ENCODE measurements at places on chromosomes 2 and 18.

DNA sequence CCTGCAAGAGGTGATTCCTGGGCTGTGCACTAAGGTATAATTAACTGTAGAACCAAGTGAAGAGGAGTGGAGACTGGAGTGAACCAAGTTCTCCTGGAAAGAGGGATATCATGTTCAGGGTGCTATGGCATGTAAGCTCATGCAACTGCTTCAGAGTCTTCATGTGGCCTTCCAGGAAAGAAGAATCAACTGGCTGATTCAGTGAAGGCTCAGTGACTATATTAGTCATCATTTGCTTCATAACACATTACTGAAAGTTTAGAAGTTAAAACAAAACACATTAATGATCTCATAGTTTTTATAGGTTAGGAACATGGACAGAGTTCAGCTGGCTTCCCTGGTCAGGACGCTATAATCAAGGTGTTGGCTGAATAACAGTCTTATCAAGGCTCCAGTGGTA is 1200.8 kb upstream of the GYPC start:
- no peak for DNase-seq

DNA sequence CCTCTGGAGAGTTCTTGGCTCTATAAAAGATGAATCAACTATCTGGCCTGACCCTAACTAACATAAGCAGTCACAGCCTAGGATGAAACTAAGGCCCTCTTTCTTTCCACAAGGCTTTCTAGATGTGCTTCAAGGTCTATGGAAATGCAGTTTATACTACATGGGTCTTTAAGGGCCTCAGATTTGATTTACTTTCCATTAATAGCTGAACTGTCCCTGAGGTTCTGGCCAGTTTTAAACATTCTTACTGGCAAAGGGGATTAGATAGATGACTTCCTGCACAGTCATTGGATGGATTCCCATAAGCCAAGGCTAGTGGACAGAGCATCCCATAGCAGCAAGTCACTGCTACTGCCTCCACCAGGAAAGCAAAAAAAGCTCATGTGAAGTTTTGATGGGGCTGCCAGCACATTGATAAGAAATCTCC is 38.1 kb upstream of the LCLAT1 start:
- DNase-seq, result no peak

GRCh38 chr2:50125246-50125645 is 906.7 kb downstream of the NRXN1 start:
- no peak for DNase-seq

DNA sequence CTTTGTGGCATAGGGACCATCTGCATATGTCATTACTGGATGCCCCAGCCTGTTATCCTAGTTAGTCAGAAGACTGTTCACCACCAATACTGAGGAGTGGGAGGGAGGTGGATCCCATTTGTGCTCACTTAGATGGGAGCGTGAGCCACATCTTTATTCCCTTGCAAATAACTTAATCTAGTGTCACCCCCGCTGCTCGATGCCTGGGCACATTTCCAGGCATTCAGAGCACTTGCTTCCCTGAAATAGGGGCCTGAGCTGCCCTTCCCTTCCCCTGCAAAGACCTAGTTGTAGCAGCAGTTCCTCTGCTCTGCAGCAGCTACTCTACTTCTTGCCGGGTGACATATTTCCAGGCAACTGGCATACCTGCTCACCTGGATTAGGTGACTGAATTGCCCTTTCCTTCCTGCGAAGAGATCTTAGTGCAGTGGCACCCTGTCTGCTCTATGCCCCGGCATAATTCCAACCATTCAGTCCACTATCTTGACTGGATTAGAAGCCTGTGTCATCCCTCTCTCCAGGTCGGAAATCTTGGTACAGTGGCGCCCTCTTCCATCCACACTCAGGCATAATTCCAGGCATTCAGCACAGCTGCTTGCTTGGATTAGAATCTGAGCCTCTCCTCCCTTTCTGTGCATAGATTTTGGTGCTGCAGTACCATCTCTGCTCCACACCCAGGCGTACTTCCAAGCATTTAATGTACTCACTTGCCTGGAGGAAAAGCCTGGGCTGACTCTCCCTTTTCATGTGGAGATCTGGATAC is 1389.1 kb upstream of the TMEFF2 start:
- peak; percentile 37 for DNase-seq

Data from NCI-H226 (cell line).